ENCODE measurements at places on chromosomes 11 and 22.
A peak's percentile ranks its signal among the peaks of the same experiment; 100 is the strongest.

DNA sequence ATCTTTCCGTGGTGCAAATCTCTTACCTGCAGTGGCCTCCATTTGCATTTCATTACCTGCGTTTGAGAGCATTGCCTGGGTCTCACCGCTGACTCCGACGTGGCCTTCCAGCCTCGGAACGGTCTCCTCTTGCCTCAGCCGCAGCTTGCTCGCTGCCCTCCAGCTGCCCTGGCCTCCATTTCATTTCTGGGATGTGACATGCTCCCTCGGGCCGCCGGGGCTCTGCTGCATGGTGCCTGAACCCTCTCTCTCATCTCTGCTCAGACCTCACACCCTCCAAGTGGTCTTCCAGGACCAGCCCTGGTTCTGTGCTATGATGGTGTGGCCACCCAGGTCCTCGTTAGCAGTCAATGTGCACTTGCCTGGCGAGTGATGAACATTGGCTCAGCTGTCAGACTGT, 229.2 kb downstream of the TBC1D22A start:
- DNase-seq: no peak

- DNase-seq: no peak
These were observed 36.3 kb downstream of the MRE11 start for GRCh38 chr11:94457118-94458029.

DNA sequence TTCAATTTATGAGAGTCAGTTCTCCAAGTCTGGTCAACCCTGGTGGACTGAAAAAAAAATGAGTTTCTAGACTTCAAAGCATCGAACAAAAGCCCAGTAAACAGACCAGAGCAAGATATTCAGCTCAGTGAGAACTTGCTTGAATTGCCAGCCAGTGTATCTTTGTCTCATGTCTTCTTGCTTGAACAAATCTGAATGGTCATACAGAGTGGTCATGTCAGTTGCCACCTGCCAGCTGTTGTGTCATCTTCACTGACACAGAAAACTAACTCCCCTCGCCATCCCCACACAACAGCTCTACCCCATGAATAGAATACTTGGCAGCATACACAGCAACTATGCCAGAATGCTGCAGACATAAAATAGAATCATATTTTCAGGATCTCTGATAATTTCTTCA, 27.5 kb upstream of the CALCB start:
- DNase-seq: no peak

- no peak for DNase-seq
These were observed 2.2 kb upstream of the SLC16A8 start for GRCh38 chr22:38086001-38086845.

DNA sequence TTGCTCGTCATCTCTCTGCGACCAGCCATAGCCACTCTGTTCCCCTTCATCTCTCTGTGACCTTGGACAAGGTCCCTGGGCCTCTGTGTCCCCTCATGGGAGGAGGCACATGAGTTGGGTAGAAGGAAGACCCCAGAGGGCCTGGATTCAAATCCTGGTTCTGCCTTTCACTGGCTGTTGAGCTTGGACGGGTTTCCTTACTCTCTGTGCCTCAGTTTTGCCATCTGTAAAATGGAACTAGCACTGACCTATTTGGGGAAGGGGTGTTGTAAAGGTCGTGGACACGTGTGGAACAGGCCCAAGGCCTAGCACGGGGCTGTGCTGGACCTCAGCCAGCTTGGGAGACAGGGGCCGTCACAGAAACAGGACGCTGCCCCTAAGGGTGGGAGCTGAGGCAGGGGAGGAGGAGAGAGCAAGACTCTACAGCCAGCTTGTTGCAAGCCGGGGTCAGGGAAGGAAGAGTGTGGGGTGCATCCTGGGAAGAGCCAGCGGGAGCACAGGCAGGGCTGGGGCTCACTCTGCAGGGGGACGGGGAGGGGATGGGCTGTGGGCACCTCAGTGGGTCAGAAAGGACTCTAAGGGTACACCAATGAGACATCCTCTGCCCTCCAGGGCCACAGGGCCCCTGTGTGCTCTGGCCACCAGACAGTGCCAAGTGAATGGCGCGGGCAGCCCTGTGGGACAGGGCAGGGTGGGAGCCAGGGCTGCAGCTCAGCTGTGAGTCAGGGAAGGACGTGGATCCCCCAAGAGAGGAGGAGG, 59.1 kb downstream of the WNT7B start:
- DNase-seq: no peak

DNA sequence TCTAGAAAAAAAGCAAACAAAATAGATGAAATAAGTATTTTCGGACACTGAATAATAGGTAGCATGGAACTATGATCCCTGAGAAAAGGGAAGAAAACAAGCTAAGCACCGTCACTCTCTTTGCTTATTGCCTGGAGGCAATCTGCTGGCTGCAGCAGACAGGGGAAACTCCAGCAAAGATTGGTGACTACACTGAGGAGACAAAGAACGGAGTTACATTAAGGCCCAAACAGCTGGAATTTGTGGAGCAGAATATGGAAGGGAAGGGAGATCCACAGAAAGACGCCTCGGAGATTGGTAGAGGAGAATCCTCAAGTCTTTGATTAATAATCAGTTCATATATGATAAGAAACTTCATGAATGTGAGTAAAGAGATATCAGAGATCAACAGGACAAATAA, 150.2 kb downstream of the TYR start:
- DNase-seq: no peak

GRCh38 chr11:33323421-33323820, 66.2 kb downstream of the HIPK3 start:
- DNase-seq: no peak

DNA sequence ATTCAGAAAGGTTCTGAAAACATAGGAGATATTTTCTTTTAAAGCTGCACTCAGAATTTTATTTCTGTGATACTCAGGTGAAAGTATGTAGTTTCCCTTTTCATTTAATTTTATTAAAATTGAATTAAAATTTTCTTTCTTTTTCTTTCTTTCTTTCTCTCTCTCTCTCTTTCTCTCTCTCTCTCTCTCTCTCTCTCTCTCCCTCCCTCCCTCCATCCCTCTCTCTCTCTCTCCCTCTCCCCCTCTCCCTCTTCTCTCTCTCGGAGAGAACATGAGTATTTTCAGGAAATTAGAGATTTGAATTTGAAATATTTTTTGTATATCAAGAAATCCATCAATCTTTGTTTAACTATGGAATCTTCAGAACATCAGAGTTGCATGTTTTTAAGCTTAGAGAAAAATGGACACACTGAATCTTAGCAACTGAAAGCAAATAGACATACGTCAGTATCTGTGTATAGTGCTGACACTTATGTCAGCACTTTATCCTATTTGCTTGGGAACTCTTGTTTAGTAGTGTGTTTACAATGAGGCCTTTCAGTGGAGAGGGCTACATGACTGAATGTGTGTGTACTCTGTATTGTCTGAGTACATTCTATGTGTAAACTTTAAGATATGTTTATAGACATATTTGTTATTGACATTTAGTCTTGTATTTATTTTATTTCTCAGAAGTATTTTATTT, 44.5 kb downstream of the PDE3B start:
- DNase-seq: no peak

GRCh38 chr22:44381761-44382115, 69.0 kb upstream of the SHISAL1 start:
- DNase-seq: no peak

DNA sequence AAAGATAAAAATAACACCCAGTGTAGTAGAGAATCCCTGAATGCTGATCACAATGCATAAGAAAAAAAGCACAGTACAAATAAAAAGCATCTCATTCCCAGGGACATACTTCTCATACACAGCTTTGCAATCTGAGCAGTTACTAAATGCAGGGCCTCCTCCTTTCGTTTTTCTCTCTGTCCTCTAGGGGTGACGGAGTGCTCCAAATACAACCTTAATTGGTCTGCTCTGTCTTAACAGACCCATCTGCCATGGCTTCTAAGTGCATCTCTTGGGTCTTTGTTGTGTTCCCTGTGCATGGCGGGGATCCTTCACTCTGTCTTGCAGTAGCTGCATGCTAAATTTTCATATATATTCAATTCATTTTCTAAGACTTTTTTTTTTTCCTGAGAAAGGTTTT, 1114.2 kb upstream of the RAG2 start:
- no peak for DNase-seq

DNA sequence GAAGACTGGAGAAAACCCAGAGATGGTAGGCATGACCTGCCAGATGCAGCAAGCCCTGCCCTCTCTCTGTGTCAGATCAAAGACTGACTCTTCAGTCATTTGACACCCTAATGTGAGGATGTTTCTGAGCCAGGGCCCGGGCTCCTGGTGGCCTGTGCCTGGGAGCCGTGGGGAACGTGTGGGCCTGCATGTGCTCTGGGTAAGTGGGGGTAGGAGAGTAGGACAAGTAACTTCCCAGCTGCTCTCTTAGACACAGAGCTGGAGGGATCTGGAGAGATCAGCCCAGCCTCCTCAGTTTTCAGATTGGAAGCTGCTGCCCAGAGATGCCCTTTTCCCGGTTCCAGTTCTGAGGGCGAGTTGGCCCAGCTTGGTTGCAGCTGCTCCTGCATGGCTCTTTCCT, 110.8 kb downstream of the TEAD1 start:
- no peak for DNase-seq

- DNase-seq: no peak
These were observed 1.7 kb upstream of the ALX4 start for GRCh38 chr11:44311339-44312261.

GRCh38 chr11:29963796-29964195, 53.0 kb downstream of the KCNA4 start:
- DNase-seq: no peak

DNA sequence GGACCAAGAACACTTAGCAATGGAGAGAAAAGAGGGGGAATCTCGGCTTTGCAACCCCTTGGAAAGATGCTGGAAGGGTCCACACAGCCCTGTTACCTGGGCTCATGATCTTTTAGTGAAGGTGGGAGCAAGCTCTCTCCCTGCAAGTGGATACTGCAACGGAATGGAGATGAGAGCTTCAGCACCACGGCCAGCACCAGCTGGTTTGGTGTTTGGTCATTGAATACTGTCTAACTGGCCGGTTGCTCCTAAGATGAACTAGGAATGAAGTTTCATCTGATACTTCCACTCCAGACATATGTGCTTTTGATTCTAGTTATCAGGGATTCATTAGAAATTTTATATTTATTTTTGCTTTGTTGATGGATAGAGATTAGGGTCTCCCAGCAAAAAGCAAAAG, 16.3 kb downstream of the HTR3A start:
- peak; percentile 32 for DNase-seq

DNA sequence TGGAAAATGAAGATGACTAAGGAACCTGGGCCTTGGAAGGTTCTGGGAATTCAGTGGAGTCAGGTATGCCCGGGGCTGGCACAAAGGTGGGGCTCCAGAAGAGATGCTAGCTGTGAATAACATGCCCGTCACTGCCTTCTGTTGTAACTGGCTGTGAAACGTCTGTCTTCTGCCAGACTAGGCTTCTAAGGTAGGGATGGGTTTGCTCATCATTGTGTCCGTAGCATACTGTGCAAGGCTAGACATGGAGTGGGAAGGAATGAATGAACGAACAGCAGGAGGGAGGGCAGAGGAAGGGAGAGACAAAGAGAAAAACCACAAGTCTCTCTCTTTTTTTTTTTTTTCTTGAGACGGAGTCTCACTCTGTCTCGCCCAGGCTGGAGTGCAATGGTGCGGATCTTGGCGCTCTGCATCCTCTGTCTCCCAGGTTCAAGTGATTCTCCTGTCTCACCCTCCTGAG, 327.4 kb downstream of the MN1 start:
- DNase-seq: no peak

- no peak for DNase-seq
These were observed 1.8 kb upstream of the TBC1D10A start for GRCh38 chr22:30328466-30329049.

DNA sequence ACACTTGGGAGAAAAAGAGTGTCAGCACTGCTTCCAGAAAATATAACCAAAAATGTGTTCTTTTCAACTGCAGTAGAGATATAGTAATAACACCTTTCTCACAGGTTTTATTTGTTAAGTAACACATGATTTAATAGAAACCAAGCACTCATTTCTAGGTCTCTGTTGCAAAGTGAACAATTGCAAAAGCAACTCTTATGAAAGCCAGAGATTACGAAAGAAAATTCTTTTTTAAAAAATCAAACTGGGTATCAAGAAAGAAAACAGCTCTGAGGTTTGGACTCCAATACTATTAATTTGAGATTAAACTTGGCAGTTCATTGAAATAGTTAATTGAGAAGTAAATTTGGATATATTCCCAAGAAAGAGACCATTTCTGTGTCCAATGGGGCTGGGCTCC, 9.8 kb upstream of the XKR3 start:
- DNase-seq: no peak

GRCh38 chr11:67373648-67374570, 511 bp upstream of the CLCF1 start:
- peak; percentile 88 for DNase-seq

- peak; percentile 62 for DNase-seq
These were observed at the start of gene TPH1 for GRCh38 chr11:18046116-18046777. TPH1 (minus strand) TSS chr11:18046269; CDS start chr11:18040762, 5,507 bp downstream.

GRCh38 chr22:29626497-29627195, 23.2 kb downstream of the NF2 start:
- DNase-seq: peak; percentile 58

- no peak for DNase-seq
These were observed 13.2 kb downstream of the NAA40 start for GRCh38 chr11:63951779-63952536.

Measured in AG08396 (cell line).